ENCODE measurements at places on chromosomes 12 and 14. TPM values are rescaled to one million over a fixed set of nuclear protein-coding genes. Genes with fewer than 3 reads are reported as not detected.

DNA sequence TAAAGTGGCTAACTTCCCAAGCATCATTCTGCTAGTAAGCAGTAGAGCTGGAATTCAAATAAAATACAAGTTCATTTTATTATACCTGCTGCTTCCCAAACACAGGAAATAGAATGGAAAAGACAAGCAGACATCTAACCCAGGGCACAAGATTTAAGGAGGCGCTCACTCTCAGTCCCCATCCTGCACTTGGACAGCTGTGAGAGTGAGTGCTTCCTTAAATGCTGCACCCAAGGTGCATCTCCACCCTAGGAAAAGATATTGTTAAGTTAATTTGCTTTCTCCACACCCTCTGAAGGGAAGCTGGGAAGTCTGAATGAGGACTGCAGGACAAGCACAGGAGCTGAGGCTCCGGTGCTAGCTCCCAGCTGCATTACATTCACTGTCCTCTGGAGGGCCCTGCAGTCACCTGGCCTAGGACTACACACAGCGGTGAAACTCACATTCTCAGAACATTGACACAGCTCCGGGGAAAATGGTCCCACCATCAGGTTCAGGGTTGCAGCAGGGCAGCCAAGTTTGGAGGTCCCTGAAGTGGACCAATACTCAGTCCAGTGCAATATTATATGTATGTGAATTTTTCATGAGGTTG, 14.2 kb downstream of the HEBP1 start:
- peaks cover 3% of the 10 kb centered on the region for H3K4me1 ChIP-seq
- H3K36me3 ChIP-seq = no peaks in the 10 kb centered on the region
- H3K4me3 ChIP-seq = no peak overlapping the region
- no peak overlapping the region for H3K27ac ChIP-seq
- no peak for DNase-seq
- H3K27me3 ChIP-seq = no peaks in the 10 kb centered on the region

Gene APOLD1
- 4.3 TPM for total RNA-seq

GRCh38 chr12:67468549-67469245, 179.8 kb upstream of the DYRK2 start:
- no peak overlapping the region for H3K27ac ChIP-seq
- no peaks in the 10 kb centered on the region for H3K27me3 ChIP-seq
- DNase-seq = no peak
- peaks cover 13% of the 10 kb centered on the region for H3K4me1 ChIP-seq
- H3K4me3 ChIP-seq = no peak overlapping the region

Gene TEX52
- not detected for total RNA-seq

DNA sequence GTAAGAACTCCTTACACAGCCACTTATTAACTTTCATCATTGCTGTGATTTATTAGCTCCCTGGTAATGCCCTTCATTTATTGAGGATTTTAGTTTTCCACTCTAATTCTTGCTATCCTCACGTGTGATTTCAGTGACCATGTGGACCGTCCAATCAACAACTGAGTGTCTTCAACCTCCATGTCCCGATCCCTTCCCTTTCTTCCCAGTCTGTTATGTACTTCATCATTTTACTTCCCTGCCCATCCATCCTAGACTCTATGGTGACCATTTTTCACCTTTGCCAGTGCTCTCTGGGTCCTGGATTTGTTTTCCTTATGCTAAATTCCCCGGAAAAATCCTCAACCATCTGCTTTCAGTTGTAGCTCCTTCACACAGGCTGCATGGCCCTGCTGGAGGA, 111.0 kb downstream of the MSRB3 start:
- peaks cover 9% of the 10 kb centered on the region for H3K27me3 ChIP-seq
- H3K36me3 ChIP-seq = no peaks in the 10 kb centered on the region
- no peak overlapping the region for H3K4me3 ChIP-seq

- no peak overlapping the region for H3K27ac ChIP-seq
- H3K4me3 ChIP-seq = no peak overlapping the region
- peaks cover 4% of the 10 kb centered on the region for H3K4me1 ChIP-seq
- DNase-seq = no peak
- no peaks in the 10 kb centered on the region for H3K27me3 ChIP-seq
- H3K36me3 ChIP-seq = no peaks in the 10 kb centered on the region
Observed at GRCh38 chr14:34164162-34164864, 213.4 kb upstream of the EGLN3 start.

Data from naive thymus-derived CD8-positive, alpha-beta T cell (primary cell).